Kasumi-1 (cell line): ENCODE measurements at places on chromosomes 12 and 14.

DNA sequence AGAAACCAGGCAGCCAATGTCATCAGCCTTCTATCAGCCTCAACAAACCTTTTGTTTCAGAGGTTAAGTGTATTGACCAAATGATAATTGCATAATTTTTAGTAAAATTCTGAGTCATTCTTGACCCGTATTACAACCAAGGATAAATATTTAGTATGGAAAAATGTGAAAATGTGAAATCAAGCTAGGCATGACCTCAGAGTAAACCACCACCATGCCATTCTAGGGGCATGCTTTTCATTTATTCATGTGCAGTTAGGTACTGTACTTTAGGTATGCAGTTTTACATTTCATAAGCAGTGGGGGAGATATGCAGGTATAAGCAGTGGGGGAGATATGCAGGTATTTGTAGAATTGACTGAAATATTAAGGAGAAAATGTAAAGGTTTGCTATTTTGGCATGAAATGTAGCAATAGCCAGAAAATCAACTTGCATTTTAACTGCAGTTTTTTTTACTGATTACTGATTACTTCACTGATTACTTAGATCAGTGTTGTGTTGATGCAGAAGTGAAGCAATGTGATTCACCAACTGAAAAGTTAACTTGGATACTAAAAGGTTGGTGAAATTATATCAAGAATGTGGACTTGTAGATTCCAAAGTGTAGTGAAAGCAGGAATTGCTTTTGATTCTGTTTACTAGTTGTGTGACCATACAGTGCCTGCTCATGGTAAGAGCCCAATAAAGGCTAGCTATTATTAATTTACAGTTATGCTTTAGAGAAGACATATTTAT is 184.2 kb downstream of the ESR2 start:
- DNase-seq, result no peak

DNA sequence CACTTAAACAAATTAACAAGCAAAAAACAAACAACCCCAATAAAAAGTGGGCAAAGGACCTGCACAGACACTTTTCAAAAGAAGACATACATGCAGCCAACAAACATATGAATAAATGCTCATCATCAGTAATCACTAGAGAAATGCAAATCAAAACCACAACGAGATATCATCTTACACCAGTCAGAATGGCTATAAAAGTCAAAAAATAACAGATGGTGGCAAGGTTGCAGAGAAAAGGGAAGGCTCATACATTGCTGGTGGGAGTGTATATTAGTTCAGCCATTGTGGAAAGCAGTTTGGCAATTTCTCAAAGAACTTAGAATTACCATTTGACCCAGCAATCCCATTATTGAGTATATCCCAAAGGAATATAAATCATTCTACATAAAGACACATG is 34.6 kb upstream of the NT5DC3 start:
- DNase-seq, result no peak

DNA sequence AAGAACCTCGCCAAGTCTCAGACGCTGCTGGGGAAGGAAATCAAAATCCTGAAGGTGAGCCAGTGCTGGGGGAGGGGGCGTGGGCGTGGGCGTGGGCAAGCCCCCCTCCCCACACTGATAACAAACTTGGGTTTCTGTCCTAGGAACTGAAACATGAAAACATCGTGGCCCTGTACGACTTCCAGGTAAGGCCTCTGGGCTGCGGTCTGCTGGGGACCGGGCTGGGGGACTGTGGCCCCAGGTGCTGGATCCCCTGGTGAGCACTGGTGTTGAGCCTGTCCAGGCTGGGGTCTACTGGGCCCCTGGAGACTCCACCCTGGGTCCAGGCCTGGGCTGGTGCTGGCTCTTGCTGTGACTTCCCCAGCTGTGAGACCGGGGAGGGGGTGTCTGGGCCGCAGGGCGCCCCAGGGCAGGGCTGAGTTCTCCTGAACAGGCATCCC is 1.2 kb downstream of the ULK1 start:
- no peak for DNase-seq

- no peak for DNase-seq
Observed at GRCh38 chr12:125129591-125130255, 64.5 kb downstream of the AACS start.

GRCh38 chr12:54217774-54218241 is 29.0 kb upstream of the SMUG1 start:
- DNase-seq, result no peak

GRCh38 chr12:2180737-2181082 is 127.9 kb downstream of the CACNA1C start:
- DNase-seq, result no peak

GRCh38 chr14:56514663-56515371 is 64.8 kb upstream of the TMEM260 start:
- DNase-seq, result no peak

- DNase-seq, result no peak
Observed at GRCh38 chr14:73823339-73823885, 28.2 kb upstream of the PTGR2 start.

GRCh38 chr14:67526676-67527459 is 6.2 kb upstream of the PLEKHH1 start:
- DNase-seq, result peak; percentile 44

DNA sequence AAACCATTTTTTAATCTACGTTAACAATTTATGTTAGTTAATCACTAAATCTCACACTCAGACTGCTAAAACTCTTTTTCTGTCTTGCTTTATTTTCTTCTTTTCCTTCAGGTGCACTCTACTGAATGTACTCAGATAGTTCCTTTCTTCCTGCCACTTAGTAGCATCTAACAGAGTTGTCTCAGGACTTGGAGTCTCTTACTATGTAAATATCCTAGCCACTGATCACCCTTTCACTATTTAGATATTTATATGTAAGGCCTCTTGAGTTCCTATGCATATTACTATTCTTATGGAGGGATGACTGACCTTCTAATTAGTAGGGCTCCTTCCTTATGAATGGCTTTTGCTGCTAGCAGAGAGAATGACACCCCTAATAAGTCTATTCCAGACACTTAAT is 586.3 kb downstream of the RERGL start:
- no peak for DNase-seq

- no peak for DNase-seq
Observed at GRCh38 chr12:75585330-75585729, 73.9 kb upstream of the KRR1 start.

DNA sequence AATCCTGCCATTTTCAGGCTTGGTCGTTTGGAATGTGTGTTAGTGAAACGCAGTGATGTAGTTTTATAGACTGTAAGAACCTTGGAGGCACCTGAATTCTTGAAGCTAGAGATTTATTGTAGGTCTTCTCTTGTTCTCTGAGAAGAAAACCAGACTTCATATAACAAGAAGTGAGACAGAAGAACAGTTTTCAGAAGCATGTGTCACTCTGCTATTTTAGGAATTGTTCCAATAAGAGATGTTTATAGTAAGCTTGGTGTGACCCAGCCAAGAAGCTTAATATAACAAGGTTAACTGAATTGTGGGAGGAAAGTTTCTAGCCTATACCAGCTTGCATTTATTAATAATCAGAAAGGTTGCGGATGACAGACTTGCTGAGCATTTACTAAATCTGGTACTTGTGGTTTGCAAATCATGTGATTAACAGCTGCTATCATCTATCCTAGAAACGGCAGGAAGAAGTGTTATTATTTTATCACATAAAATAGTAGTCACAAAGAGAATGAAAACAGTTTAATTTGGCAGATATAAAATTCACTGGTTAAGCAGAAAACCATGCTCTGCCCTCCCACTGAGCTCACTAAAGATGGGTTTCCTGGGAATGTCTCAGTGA is 49.2 kb upstream of the BCAT1 start:
- DNase-seq, result no peak

- DNase-seq, result no peak
Observed at GRCh38 chr14:76708771-76709170, 52.5 kb upstream of the VASH1 start.

DNA sequence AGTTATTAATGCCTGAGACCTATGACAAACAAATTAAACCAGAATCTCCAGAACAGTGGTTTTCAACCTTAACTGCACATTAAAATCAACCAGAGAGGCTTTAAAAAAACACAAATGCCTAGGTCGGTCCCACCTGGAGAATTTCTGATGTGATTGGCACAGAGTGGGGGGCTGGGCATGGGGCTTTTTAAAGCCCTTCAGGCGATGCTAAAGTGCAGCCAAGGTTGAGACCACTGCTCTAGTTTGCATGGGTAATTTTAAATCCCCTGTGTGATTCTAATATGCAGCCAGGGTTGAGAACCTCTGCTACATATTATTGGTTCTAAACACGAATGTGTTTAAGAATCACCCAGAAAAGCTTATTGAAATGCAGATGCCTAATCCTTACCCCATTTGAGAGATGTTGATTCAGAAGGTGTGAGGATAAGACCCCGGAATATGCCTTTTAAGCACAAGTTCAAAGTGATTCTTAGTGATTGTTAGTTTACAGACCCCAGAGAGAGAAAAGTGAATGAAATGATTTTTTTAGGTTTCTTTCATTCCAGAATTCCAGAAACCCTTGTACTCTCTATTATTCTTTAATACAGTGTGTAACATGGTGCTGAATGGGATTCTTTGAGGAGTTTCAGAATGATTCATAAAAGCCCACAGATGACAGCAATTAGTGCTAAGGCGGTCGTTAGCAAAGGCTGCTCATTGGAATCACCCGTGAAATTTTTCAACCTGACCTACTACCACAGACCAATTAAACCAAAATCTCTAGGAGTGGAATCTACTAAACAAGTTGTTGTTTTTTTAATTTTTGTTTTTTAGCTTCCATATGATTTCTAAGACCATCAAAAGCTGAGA is 44.9 kb downstream of the LIN7A start:
- DNase-seq, result no peak

DNA sequence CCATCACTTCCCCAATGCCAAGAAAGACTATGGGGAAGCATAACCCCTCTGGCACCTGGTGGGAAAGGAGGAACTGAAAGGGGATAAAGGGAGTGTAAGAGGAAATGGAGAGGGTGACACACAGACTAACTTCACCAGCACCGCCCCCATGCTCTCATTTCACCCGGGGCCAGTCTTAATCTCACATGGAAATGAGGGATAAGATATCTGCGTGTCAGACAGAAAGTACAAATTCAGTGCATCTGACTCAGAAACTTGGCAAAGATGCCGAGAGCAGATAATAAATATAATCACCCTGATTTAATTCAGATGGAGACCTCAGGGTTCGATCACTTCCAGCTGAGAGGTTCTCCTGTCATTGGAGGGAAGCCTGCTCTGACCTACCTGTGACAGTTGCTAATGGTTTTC is 191.6 kb downstream of the DUSP6 start:
- no peak for DNase-seq

DNA sequence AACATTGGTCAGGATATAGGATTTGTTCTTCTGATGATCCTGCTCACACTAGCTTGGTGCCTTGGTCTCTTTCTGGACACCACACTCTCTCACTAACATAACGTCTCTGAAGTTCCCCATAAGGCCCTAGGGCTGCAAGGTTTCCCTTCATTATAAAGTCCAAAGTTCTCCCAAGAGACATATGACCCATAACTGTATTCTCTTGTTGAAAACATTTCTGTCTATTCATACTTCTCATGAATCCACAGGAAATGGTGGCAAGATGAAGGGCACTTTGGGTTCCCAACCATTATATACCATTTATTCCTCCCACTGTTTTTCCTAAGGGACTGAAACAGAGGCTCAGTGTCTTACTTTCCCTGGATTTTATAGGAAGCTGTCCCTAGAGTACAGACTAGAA is 37.1 kb upstream of the KITLG start:
- no peak for DNase-seq

GRCh38 chr14:80434574-80435321 is 223.4 kb upstream of the DIO2 start:
- DNase-seq, result no peak

DNA sequence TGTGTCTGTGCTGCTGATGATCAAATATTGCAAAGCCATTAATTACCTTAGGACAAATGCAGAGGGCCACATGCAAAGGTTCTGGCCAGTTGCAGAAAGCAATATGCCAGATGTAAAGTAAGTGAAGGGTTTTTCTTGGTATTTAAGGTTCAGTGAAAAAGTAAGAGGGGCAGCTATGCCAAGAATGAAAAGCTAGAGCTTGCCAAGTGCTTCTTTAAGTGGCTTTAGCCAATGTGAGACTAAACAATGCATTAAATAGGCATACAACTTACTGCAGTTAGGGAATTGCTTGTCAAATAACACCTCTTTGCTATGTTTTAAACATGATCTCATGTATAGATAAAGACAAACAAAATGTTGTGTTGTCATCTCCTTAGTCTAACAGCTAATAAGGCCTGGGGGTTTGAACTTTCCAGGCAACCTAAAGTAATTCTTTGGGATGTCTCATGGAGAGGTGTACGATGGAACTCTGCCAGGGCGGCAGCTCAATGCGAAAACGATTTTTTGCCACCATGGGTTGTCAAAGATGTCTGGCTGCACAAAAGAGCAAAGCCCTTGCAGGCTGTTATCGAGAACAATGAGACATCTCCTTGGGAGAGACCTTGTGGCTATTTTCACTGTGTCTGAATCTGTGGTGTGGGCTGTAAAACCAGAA is 12.0 kb downstream of the IGF1 start:
- DNase-seq, result no peak

DNA sequence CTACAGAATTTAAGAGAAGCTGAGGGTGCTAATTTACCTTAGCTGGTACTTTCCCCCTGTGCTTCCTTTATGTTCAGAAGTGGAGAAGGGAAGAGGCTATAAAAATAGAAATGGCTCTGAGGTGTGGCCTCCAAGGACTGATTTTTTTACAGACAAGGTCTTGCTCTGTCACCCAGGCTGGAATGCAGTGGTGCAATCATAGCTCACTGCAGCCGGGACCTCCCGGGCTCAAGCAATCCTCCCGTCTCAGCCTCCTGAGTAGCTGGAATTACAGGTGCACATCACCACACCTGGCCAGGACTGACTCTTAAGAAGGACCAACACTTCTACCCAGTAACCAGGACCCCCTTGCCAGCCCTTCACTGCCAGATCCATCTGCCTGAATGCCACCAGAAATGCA is 23.9 kb upstream of the NAP1L1 start:
- no peak for DNase-seq

DNA sequence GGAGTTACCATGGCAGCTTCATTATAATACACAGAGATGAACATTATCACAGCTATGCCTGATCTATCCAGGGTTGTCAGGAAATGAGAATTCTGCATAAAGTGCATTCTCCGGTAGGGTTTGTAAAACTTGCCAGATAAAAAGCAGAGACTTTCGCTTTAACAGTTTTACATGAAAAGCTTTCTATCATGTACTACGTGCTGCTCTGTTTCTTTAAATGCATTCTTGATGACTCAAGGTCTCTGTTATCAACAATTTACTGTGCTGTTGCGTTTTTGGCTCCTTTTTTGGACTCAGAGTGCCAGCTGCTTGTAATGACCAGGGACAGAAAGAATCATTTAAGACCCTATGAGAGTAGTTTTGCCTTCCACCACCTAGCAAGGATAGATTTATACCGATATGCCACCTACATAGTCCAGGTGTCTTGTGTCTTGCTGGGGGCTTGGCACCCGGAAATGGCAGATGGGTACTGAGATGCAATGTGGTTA is 371.2 kb downstream of the BTG1 start:
- no peak for DNase-seq

- DNase-seq, result no peak
Observed at GRCh38 chr12:65632131-65632855, 192.0 kb upstream of the HMGA2 start.

DNA sequence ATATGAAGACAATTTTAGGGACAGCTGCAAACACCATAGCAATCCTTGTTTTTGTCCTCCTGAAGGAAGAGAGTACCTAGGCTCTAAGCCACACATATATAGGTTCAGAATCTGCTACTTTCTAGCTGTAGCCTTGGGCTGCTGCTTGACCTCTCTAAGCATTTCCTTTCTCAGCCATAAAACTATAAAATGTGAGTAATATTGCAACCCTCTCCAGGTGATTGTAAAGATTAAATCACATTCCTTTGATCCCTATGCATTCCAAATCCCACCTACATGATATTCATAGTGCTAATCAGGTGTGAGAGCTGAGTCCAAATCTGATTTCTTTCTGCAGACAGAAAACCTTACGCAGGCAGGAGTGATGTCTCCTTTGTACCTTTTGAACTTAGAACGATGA is 913.5 kb downstream of the VRK1 start:
- no peak for DNase-seq
